ENCODE measurements at places on chromosomes 5 and 9.

GRCh38 chr9:71524996-71525580 lies 243.2 kb downstream of the CEMIP2 start:
- DNase-seq = no peak

DNA sequence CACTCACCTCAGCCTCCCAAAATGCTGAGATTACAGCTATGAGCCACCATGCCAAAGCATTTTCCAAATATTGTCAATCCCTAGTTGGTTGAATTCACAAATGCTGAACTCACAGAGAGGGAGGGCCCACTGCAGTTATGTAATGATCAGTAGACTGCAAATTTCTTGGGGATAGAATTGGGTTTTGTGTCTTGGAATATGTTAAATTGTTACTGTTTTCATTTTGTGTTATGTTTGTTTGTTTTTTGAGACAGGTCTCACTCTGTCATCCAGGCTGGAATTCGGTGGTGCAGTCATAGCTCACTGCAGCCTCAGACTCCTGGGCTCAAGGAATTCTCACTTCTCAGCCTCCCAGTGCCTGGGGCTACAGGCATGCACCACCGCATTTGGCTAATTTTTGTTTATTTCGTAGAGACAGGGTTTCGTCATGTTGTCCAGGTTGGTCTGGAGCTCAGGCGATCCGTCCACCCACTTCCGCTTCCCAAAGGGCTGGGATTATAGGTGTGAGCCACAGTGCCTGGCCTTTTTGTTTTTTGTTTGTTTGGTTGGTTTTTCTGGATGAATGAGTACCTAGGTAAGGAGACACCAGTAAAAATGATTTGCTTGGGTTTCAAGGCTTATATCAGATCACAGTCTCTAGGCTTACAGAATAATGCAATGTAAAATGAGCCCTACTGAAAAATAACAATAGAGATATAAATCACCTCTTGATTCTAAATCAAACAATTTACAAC lies 31.5 kb upstream of the LMNB1 start:
- no peak for DNase-seq

DNA sequence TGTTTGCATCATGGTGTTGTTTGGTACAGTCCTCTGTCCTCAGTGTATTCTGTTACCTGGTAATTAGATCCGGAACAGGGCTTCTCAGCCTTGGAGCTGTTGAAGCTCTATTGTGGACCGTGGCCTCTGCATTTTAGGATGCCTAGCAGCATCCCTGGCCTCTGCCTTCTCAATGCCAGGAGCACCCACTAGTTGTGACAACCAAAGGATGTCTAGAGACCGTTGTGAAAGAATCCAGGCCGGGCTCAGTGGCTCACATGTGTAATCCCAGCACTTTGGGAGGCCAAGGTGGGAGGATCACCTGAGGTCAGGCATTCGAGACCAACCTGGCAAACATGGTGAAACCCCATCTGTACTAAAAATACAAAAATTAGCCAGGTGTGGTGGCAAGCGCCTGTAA lies 159.6 kb downstream of the CACNA1B start:
- DNase-seq = no peak

DNA sequence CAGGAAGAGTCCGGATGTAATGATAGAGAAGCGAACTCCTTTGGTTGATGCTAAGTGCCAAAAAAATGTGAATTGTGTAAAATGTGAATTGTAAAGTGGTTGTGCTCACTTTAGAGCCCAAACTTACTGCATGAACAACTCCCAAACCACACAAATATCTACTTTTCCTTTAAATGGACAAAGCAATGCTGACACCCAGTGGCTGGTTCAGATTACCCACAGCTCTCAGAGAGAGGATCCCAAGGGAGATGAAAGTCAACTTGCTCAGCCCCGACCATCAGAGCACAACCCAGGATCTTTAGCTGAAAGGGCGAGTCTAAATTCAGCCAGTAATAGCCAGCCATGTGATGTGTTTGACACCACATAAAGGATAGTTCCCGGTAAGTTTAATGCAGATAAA lies 133.7 kb downstream of the NMUR2 start:
- DNase-seq = no peak

GRCh38 chr5:114101153-114101552 lies 260.7 kb upstream of the KCNN2 start:
- DNase-seq = peak; percentile 44

GRCh38 chr9:86801246-86801645 lies 146.1 kb downstream of the GAS1 start:
- DNase-seq = no peak

- DNase-seq = no peak
These were observed 117.2 kb downstream of the SPATA31D1 start for GRCh38 chr9:82105729-82106128.

- DNase-seq = no peak
These were observed 76.2 kb downstream of the C7 start for GRCh38 chr5:40985501-40985900.

GRCh38 chr5:148261221-148261620 lies 7.4 kb upstream of the SPINK13 start:
- DNase-seq = no peak
